NB4 (cell line): ENCODE measurements at places on chromosomes 16 and 17.
A peak's percentile ranks its signal among the peaks of the same experiment; 100 is the strongest.

GRCh38 chr17:45791935-45792334, 7.8 kb downstream of the CRHR1 start:
- no peak for DNase-seq

- DNase-seq, result no peak
These were observed 230.6 kb upstream of the HSBP1 start for GRCh38 chr16:83577078-83577745.

GRCh38 chr16:11361701-11362451, 16.6 kb downstream of the RMI2 start:
- peak; percentile 82 for DNase-seq

GRCh38 chr17:79017546-79018369, 6.2 kb upstream of the C1QTNF1 start:
- no peak for DNase-seq

DNA sequence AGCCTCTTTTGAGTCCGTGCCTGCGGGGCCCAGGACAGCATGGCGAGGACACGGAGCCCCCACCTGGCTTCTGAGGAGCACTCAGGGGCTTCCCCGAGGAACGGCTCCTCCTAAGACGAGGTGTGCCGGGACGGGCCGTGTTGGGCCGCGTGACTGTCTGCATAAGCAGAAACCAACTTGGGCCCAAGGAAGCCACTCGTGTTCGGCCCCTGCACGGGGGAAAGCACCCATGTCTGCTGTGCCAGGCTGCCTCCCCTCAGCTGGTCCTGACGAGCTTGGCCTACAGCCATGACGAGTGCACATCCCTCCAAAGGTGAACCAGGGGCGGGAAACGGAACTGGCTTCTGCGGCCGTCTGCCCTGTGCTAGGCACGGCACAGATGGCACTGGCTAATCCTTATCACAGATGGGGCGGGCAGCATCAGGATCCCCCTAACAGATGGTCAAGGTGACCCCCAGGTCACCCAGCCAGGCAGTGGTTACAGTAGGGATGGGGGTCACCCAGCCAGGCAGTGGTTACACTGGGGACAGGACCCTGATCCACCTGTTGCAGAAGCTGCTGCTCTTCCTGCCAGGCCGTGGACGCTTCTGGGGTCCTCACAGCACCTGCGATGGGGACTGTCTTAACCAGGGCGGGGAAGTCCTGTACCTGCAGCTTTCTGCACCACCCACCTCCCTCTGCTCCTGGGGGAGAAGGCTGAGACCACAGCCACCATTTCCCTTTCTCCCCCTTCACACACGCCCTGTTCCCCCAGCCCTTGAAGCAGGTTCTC, 25.6 kb downstream of the MRM3 start:
- DNase-seq, result no peak

DNA sequence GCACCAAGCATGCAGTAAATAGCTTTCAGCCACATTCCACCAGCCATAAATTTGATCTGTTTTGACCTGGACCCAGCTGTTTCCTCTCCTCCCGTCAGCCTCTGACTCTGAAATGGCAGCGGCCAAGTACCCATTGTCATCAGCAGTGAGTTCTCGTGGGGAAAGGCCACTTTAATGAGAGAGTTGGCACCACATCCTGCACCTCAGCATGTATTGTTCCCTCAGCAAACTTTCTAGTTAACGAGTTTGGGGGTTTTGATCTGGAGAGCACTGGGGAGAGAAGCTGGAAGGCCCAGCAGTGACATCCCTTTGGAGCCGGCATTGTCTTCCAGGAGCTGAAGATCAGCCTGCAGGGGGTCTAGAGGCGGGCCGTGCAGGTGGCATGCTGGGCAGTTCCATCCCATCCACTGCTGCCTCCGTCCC, 84.9 kb downstream of the RPA1 start:
- no peak for DNase-seq

GRCh38 chr16:53515259-53515658, 12.2 kb upstream of the AKTIP start:
- DNase-seq, result no peak

- DNase-seq, result no peak
These were observed 11.1 kb downstream of the HROB start for GRCh38 chr17:44152875-44153274.

DNA sequence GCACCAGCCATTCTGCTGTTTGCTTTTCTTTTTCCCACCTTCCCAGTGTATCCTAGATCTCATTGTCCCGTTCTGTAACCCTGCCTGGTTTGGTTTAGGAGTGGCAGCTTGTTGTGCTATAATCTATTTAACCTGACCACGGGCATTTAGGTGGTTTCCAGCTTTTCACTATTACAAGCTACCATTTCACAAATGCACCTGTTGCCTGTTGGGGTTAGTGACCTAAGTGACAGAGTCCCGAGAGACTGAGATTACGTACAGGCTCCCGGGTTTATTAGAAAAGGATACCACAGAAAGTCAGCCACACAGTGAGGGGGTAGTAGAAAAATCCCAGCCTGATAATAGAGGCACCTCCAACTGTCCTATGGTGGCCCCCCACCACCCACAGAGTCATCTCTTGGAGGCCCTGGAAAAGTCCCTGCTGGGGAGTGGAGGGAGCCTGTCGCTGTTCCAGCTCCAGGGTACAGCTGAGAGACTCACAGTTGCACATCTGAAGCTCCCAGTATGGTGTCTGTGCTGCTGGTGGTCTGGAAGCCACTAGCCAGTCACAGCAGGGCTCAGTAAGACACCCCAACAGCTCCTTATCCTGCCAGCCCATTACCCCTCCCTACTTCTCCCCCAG, 21.2 kb downstream of the CLEC16A start:
- peak; percentile 45 for DNase-seq

DNA sequence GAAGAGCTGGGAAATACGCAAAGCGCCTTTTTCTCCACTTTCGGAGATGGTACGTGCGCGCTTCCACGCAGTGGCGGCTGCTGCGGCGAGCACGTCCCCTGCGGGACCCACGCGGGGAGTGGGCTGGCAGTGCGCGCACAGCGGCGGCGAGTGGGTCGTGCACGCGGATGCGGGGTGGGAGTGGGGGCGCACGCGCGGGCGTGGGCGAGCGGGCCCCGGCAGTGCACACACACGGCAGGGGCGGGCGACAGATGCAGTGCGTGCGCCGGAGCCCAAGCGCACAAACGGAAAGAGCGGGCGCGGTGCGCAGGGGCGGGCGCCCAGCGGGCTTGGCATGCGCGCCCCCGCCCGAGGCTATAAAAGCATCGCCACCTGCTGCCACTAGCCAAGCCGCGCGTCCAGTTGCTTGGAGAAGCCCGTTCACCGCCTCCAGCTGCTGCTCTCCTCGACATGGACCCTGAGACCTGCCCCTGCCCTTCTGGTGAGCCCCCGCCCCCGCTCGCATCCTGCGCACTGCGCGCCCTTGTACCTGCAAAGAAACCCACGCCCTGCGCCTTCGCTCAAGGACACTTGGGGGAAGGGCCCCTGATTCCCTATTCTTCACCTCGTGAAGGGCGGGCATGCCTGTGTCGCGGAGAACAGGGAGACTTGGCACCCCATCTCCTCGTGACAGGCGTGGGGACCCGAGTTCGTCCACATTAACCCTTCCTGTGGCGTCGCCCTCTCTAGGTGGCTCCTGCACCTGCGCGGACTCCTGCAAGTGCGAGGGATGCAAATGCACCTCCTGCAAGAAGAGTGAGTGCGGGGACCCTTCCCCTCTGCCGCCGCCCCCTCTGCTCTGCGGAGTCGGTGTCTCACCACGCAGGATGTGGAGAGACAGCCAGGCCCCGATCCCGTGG, at the start of gene MT3:
TSS of gene MT3 (plus strand) at position 388 of the 899 bp plus-strand sequence. CDS start at position 451, 63 bp downstream.
- DNase-seq, result no peak

GRCh38 chr17:50347117-50347893, 1.4 kb downstream of the XYLT2 start:
- DNase-seq, result no peak

- DNase-seq, result peak; percentile 62
These were observed 21.9 kb downstream of the C16orf95 start for GRCh38 chr16:87295259-87295658.

- no peak for DNase-seq
These were observed 42.7 kb downstream of the TNRC6C start for GRCh38 chr17:78001182-78001581.

DNA sequence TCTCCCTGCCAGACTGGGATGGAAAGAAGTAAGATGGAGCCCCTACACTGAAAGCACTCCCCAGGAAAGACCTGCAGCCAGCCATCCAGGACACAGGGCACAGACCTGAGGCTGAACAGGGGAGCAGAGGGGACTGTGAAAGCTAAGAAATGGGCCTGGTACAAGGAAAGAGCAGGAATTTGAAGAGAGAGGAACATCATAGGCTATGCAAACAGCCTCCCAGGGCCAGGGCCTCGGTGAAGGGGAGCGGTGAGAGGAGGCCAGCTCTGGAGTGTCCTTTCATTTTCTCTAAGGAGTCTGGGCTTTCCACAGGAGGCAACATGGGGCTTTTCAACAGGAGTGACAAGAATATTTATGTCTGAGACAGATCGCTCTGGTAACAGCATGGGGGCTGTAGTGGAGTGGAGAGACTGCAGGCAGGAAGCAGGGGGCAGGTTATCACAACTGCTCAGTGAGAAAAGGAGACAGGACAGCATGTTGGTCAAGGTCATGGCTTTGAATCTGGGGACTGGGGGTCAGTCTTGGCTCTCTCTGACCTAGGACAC, 50.1 kb downstream of the TOM1L2 start:
- no peak for DNase-seq

DNA sequence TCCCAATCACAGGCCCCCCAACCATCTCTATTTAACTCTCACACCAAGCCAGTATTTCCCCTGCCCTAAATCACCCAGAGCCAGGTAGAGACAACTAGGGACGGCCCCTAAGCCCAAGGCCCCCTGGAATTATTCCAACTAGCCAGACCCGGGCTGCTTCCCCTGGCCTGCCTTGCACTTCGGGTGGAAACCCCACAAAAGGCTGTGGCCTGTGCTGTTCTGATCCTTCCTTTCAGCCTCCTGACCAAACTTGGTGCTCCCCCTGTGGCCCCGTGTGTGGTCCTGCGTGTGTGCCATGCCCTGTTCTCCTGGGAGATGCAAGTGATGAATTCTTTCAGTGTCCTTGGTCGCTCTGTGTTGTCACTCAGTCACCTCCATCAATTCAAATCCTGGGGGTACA, 14.9 kb downstream of the CCL17 start:
- DNase-seq, result no peak

- DNase-seq, result peak; percentile 56
These were observed 53.4 kb downstream of the BRIP1 start for GRCh38 chr17:61809816-61810392.

- peak; percentile 46 for DNase-seq
These were observed 27.3 kb downstream of the USP7 start for GRCh38 chr16:8936421-8936820.

GRCh38 chr17:56087199-56087598, 66.1 kb upstream of the ANKFN1 start:
- DNase-seq, result no peak

- no peak for DNase-seq
These were observed at the start of gene DOC2B for GRCh38 chr17:181245-182049. Gene DOC2B (minus strand): TSS chr17:181650. CDS start chr17:181479, 171 bp downstream.

DNA sequence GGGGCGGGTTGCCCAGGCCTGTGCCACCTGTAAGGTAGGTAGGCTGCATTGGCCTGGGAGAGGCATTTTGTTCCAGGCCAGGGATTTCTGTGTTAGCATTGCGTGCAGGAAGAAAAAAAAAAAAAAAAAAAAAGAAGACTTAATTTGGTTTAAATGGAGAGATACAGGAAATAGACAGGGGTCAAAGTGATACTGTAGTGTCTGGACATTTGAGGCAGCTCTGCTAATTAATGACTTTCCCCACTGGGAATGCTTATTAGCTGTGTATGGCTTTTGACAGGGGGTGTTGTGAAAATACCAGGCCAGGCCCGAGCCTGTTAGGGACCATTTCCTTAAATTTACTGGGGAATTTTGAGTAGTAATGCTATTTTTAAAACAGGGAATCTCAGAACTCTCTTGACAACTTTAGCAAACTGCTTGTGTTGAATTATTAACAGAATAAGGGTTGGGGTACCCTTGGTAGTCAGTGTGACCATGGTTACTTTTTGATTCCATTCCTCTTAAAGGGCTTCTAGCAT, 1.0 kb downstream of the MAP2K4 start:
- no peak for DNase-seq

GRCh38 chr16:64238571-64238970, 883.3 kb downstream of the CDH11 start:
- no peak for DNase-seq

DNA sequence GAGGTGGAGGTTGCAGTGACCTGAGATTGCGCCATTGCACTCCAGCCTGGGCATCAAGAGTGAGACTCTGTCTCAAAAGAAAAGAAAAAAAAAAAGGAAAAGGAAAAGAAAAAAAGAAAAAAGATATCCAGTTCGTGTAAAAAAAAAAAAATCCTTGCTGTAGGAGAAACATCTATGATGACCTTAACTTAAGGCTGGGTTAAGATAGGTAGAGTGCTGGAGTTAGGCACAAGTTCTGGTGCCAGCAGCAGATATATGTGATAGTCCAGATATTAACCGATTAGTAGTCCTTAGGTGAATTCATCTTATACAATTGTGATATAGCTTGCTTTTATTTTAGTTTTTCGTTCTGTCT, 17.2 kb downstream of the PSMD11 start:
- DNase-seq, result no peak

DNA sequence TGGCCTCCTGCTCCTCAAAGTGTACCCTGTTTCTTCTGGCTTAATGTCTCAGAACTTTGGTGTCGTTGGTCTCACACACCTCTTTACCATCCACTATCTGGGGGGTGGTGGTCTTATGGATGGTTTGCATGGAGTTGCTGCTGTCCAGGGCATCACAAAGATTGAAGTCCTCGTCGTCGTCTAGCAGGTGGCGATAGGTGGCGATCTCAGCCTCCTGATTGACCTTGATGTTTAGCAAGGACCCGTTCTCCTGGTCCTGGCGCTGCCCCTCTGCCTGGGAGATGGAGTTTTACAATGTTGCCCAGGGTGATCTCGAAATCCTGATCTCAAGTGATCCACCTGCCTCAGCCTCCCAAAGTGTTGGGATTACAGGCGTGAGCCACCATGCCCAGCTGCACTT, 31.1 kb upstream of the HELZ start:
- no peak for DNase-seq

- no peak for DNase-seq
These were observed 41.6 kb upstream of the GSE1 start for GRCh38 chr16:85571563-85571812.

GRCh38 chr16:22372882-22373661, 1.3 kb downstream of the CDR2 start:
- DNase-seq, result no peak
